NCI-H2081 (cell line): ENCODE measurements at places on chromosomes 12 and 14.

- no peak for DNase-seq
Measured at GRCh38 chr14:20687362-20688166, 1.0 kb upstream of the ANG start.

GRCh38 chr12:51401900-51402299, 10.7 kb upstream of the GALNT6 start:
- no peak for DNase-seq

DNA sequence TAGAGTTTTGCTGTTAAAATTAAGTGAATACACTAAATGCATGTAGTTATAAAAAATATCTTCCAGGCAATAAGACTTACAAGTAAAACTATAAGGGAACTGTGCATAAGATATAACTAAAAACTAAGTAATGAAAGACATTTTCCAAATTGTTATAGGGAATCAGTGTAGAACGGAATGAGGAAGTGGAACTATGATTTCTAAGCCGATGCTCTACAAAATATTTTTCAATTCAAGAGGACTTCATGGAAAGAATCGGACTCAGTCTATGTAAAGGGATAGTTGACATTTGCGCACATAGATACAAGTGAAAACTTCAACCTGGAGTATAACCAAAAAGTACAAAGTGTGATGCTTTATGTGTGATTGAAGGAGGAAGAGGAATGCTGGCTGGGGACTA, 40.1 kb upstream of the KIF21A start:
- no peak for DNase-seq

GRCh38 chr14:97311411-97311810, 514.2 kb downstream of the VRK1 start:
- DNase-seq = no peak

GRCh38 chr12:109612975-109613502, 39.4 kb downstream of the MVK start:
- DNase-seq = no peak

GRCh38 chr12:53048033-53048779, 1.7 kb upstream of the TNS2 start:
- DNase-seq = no peak

DNA sequence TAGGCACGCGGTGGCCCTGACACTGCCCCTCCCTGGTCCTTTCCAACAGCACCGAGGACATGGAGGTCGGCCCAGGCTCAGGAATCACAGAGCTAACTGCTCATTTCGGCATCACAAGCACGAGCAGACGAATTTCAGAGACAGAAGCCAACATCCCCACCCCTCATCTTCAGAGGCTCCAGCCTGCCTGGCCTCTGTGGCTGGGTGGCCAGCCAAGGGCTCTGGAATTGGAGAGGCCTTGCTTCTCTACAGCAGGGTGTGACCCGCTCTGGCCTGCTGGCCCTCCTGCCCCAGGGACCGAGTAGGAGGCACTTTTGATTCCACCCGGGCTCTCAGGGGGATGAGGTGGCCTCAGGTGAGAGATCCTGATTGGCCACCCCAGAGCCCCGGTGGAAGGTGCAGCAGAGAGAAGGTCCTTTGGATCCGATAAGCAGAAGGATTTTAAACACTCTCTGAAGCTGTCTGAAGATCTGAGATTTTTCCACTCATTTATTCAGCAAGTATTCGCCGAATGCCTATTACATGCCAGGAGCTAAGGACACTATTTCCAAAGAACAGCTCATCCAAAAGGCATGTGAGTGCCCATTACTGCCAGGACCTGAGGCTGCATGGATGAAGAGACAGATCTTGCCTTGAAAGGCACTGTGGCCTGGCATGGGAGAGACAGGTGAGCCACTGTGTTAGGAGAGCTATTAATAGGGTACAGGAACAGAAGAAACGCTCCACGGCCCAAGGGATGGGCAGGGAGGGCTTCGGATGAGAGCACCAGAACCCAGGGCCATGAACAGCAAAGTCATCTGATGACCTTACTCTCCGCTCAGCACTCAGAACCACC, 10.2 kb downstream of the BAG5 start:
- DNase-seq = no peak

DNA sequence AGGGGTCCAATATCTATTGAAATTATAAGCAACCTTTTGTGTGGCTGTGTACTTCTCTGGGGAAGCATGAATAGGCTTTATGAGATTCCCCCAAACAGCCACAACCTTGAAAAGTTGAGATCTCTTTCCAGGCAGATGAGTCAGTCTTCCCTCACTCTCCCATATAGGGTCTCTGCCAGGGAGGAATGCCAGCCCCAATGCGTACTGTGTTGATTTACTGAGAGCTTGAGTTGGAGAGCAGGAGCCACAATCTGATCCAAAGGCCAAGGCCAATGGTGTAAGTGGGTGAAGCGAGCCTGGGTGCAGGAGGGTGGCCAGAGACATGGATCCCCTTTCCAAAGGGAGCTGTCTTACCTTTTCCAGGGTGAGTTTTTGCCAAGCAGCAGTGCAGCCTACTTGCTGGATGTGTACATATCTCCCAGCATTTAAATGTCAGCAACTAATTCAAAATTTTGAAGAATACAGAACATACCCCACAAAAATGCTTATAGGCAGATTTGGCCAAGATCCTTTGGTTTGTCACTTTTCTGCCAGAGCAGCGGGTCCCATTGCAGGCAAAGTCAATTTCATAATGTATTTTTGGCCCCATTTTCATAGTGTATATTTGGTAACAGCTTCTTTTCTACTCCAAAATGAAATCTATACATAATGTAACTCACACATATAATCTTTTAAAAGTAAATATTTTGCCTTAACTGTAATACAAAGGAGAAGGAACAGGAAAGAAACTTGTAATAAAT, 88.2 kb downstream of the TBC1D30 start:
- no peak for DNase-seq

- no peak for DNase-seq
Measured at GRCh38 chr14:105844810-105845724, 318.7 kb downstream of the TMEM121 start.

DNA sequence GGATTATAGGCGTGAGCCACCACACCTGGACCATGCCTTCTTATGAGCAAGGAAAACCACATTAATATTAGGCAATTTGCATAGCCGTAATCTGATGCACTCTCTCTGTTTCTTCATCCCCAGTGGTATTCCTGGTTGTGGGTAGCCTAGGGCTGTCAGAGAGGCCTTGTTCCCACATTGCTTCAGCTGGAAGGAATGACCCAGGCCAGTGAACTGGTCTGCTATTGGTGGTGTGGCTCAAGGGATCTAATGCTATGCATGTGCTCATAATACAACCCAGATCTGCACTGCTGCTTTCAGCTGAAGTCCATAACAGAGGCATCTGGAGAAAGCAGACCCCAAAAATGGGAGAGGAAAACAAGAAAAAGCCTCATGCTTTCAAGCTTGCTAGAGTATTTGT, 33.1 kb upstream of the G2E3 start:
- no peak for DNase-seq

DNA sequence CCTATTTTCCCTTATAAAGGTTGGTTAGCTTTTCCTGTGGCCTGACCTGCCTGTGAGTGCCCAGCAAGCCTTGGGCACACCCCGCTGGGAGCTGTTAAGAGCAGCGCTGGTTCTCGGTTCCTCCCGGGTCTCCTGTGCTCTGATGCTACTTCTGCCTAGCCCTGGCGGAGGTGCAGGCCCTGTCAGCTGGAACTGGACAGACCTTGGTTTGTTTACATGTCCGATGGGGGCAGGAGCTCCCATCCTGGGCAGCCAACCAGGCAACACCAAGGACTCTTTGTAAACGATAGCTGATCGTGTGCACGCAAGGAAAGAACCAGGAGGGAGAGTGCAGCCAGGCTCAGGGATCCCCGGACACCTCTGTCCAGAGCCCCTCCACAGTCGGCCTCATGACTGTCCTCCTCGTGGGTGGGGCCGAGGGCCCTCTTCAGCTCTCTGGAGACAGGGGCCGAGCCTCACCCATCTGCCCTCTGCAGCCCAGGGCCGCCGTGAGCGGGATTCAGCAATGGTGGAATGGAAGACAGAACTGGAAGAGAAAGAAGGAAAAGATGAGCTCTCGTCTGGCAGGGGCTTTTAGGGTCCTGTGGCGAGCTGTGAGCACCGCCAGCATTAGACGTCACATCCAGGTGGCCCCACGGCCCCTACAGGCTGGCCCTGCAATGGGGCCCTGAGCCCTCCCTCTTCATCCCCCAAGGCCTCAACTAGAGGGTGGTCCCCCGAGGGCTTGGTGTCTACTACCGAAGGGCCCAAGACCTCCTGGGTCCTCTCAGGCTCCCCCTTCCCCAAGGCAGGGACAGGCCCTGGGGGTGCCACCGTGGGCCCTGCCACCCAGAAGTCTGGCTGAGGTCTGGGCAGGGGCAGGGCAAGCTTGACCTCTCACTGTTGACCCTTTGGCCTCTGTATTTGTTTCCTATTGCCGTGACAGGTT, 12.3 kb downstream of the TNFAIP2 start:
- no peak for DNase-seq

GRCh38 chr12:24496755-24497154, 452.1 kb downstream of the BCAT1 start:
- no peak for DNase-seq

GRCh38 chr14:90475298-90475697, 78.5 kb downstream of the CALM1 start:
- no peak for DNase-seq

GRCh38 chr12:6963016-6963731, 7.3 kb downstream of the PHB2 start:
- peak; percentile 94 for DNase-seq

GRCh38 chr12:11651381-11651780, 1.9 kb downstream of the ETV6 start:
- DNase-seq = no peak

DNA sequence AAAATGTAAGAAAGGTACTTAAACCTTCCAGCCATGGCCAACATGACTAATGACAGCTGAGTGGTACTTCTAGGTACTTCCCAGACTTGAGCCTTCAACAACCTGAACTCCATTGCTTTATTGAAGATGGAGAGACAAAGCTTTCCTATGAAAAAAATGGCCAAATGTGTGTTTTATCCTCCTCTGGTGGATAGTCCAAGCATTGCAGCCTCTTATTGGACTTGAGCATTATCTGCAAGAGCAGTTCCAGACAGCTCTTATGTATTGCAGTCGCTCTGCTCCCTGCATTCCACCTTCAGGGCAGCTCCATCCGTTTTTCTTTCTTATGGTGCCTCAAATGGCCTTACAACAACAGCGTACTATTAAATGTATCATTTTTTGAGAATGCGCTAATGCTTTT, 588.2 kb downstream of the NRXN3 start:
- DNase-seq = peak; percentile 55

DNA sequence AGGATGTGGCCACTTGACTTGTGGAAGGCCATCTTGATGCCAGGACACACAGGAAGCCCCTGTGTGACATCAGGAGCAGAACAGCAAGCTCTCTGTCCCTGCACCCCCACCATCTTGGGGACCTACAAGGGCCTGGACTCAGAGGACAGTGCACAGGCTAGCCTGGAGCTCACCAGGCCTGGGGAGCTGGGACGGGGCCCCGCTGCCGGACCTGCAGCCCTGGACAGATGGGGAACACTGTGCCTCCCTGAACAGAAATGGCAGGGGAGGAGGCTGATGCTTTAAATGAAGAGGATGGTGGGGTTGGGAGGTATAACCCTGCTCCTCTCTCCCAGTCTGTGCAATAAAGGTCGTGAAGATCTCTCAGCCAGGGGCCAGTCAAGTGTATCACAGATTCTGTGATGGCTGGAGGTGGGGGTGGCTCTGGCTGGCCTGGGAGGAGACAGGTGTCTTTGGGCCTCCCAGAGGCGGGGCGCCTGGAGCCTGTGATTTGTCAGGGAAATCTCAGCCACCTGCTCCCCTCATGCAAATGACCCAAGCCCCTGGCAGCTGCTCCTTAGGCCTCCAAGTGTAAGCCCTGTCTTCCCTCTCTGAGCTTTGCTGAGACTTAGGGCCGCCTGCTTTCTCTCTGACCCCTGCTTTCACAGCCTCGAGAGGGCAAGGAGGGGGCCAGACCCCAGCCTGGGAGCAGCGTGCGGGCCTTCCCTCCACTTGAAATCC, 1.1 kb upstream of the GNB3 start:
- DNase-seq = no peak

GRCh38 chr12:60094436-60094835, 498.6 kb downstream of the SLC16A7 start:
- no peak for DNase-seq

- DNase-seq = no peak
Measured at GRCh38 chr14:101844219-101844618, 82.7 kb downstream of the PPP2R5C start.

- no peak for DNase-seq
Measured at GRCh38 chr12:90071996-90072395, 363.4 kb upstream of the ATP2B1 start.

DNA sequence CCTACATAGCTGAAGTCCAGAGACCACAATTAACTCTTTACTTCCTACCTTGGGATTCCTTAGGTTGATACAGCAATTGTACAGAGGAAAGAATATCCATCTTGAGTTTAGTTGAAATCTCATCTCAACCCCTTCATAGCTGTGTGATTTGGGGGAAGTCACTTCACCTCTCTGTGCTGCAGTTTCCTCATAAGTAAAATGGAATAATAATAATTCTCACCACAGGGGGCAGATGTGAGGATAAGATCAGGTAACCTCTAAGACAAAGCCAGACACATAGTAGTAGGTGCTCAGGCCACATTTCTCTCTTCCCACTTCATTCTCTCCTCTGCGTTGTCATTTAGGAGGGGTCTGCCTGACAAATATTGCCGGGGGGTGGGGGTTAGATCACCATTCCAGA, 6.7 kb downstream of the FOXN4 start:
- no peak for DNase-seq

- DNase-seq = no peak
Measured at GRCh38 chr12:8816448-8817050, 5.9 kb upstream of the A2ML1 start.

GRCh38 chr12:108425238-108425795, 86.2 kb upstream of the CMKLR1 start:
- DNase-seq = no peak

- no peak for DNase-seq
Measured at GRCh38 chr14:21923820-21924219, 250.2 kb upstream of the OR4E1 start.

DNA sequence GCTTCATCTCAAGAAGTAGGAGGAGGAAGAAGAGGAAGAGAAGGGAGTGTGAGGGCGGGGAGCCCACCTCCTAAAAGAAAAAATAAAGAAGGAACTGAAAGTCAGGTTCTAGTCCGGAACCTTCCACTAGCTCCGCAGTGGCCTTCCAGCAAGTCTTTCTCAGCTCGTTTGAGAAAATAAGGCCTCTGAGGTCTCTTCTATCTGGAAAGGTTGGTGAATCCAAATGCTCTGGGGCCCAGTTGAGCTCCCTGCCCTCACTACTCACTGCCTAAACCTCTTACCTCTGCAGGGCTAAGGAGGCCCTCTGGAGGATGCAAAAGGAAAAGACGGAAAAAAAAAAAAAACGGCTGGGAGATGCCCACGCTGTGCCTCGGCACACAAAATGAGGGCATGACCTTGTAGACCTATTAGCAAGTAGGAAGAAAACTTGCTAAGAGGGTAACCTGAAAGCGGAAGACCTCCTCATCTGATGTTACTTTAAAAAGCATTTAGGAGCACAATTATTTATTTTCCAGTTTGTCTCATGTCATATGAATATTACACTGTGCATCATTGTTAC, 35.9 kb downstream of the FBLN5 start:
- peak; percentile 69 for DNase-seq

- DNase-seq = no peak
Measured at GRCh38 chr12:69466867-69467266, 3.3 kb upstream of the FRS2 start.

GRCh38 chr12:105580821-105581352, 250.4 kb downstream of the C12orf75 start:
- no peak for DNase-seq
